Epithelial cell of alveolus of lung (primary cell): ENCODE measurements at places on chromosomes 4 and X. TPM values are rescaled to one million over a fixed set of nuclear protein-coding genes. Genes with fewer than 3 reads are reported as not detected.

Gene SUPT20HL1
- total RNA-seq, result not detected in 2 replicates

Gene BMPR1B
- total RNA-seq, result 1.0 and 3.4 TPM in 2 replicates

Gene HERC5
- total RNA-seq, result 0.08 and 3.0 TPM in 2 replicates

Gene ANOS1
- total RNA-seq, result 0.24 and 3.9 TPM in 2 replicates

Gene SULT1B1
- total RNA-seq, result 0.52 and 1.0 TPM in 2 replicates

Gene VEGFC
- 38.3 and 63.4 TPM in 2 replicates for total RNA-seq

Gene ZCCHC4
- total RNA-seq, result 5.6 and 8.3 TPM in 2 replicates

Gene VSIG4
- not detected in 2 replicates for total RNA-seq

Gene FRMPD4
- 0.48 and 1.0 TPM in 2 replicates for total RNA-seq

Gene AFM
- total RNA-seq, result not detected in 2 replicates

Gene MAGEA2B
- total RNA-seq, result not detected in 2 replicates

Gene SYP
- total RNA-seq, result 0.13 TPM in 1 of 2 replicates, not detected in the other
